ENCODE measurements at places on chromosomes 12 and 14.

DNA sequence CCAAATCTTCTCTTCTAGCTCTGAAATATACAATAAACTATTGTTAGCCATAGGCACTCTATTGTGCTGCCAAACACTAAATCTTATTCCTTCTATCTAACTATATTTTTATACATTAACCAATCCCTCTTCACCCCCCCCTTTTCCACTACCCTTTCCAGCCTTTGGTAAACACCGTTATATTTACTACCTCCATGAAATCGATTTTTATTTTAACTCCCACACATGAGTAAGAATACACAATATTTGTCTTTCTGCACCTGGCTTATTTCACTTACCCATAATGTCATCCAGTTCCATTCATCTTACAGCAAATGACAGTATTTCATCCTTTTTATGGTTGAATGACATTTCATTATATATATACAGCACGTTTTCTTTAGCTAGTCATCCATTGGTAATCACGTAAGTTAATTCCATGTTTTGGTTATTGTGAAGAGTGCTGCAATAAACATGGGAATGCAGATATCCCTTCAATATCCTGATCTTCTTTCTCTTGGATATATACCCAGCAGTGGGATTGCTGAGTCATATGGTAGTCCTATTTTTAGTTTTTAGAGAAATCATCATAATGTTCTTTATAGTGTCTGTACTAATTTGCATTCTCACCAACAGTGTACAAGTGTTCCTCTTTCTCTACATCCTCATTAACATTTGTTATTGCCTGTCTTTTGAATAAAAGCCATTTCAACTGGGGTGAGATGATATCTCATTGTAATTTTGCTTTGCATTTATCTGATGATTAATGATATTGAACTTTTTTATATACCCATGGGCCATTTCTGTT lies 34.2 kb upstream of the PLBD1 start:
- no peak for DNase-seq

- peak; percentile 62 for DNase-seq
Observed at GRCh38 chr14:54564868-54565784, 1.8 kb upstream of the SAMD4A start.

DNA sequence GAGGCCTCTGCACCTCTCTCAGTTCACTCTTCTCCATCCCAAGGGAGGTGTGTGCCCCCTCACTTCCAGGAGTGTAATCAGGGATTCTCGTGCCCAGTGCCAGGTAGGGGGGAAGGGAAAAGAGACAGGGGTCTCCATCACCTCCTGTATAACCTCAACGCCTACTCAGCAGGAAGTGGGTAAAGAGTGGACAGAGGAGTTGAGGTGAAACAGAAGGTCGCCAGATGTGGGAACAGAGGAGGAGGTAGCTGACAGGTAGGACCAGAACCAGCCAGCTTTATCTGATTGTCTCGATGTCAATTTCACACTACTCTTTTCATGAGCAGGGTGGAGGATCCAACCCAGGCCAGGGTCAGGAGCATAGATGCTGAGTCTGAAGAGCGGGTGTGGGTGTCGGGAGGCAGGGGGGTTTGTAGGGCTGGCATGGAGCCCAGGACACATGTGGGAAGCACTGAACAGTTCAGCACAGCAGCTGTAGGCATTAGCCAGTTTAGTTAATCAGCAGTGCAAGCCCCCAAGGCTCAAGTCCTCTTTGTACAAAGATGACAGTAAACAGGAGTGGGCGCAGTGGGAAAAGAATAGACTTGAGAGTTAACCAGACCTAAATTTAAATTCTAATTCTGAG lies 213.5 kb downstream of the PELI2 start:
- DNase-seq: no peak

DNA sequence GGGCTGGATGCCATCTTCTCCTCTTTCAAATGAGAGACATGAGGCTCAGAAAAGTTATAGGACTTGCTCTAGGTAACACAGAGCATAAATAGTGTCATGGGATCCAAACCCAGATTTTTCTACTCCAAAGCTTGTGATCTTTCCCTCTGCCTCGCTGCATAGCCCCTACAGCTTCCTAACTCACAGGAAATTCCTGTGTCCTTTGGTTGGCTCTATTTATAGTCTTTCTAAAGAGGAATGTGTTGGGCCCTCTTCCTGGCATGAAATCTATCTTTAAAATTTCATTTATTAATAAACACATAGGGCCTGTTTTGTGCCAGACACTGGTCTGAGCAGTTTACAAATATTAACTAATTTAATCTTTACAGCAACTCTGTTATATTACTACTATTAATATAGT lies 9.8 kb upstream of the KCNA5 start:
- DNase-seq: no peak

DNA sequence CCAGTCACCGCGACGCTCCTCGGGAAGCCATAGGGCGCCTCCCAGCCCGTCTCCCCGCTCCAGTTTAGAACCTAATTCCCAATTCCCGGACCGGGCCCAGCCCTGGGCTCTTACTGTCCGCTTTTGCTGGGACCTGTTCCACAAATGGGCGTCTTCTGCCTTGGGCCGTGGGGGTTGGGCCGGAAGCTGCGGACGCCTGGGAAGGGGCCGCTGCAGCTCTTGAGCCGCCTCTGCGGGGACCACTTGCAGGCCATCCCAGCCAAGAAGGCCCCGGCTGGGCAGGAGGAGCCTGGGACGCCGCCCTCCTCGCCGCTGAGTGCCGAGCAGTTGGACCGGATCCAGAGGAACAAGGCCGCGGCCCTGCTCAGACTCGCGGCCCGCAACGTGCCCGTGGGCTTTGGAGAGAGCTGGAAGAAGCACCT lies 797 bp downstream of the UNG start:
- no peak for DNase-seq

Data from activated CD4-positive, alpha-beta T cell treated with anti-CD3 and anti-CD28 coated beads, Interleukin-10, Interleukin-2, amounts not matched to agents 100 ng/mL and 50 ng/mL, durations not matched to agents 16 hours and 8 hours (primary cell).